ENCODE measurements at places on chromosomes 12 and 14.
A peak's percentile ranks its signal among the peaks of the same experiment; 100 is the strongest.

DNA sequence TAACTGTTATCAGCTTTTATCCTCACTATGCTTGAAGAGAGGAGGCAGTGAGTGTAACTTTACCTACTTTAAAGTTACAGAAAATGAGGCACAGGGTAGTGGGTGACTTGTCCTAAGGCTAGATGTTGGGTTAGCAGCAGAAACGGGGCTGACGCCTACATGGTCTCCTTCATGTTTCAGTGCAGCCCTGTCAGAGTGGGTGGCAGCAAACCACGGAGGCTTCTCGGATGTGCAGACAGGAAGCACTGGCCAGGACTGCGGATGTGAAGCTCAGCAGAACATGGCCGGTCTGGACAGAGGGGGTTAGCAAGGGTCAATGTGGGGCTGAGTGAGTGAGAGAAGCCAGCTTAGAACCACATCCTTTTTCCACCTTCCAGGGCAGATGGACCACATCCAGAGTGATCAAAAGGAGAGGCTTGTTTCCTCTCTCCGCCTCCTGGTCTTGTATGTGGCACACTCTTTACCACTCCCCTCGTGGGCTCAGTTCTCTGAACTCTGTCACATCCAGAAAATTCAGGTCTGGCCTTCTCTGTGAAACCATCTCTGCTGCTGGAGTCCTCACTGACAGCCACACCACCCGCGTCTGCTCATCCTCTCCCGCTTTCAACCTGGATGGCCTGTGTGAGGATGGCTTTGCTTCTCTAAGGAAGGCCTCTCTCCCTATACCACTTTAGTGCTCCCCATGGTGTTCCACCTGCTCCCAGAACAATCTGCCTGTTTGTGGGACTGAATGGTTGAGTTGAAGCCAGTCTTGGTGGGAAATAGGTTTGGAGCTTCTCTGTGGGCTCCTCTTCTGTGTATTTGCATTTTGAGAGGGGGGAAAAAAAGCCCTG is 14.1 kb downstream of the SUSD6 start:
- peak; percentile 70 for DNase-seq

DNA sequence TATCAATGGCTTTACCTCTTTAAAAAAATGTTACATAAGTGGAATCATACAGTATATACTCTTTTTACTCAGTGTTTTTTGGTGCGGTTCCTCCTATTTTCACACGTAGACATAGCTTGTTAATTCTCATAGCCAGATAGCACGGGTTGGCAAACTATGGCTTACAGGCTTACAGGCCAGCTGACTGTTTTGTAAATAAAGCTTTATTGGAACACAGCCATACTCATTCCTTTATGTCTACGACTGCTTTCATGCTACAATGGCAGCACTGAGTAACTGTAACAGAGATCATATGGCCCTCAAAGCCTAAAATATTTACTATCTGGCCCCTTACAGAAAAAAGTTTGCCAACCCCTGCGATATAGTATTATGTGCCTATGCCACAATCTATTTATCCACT is 5.8 kb upstream of the DAAM1 start:
- DNase-seq: no peak

DNA sequence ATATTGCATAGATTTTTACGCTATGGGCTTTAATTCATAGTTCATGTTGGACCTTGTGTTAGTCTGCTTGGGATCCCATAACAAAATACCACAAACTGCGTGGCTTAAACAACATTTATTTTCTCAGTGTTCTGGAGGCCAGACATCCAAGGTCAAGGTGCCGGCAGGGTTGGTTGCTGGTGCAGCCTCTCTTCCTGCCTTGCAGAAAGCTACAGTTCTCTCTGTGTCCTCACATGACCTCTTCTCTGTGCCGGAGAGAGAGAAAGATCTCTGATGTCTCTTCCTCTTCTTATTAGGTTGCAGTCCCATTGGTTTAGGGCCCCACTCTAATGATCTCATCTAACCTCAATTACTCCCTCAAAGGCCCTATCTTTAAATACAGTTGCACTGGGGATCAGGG is 170.5 kb downstream of the IPO8 start:
- no peak for DNase-seq

DNA sequence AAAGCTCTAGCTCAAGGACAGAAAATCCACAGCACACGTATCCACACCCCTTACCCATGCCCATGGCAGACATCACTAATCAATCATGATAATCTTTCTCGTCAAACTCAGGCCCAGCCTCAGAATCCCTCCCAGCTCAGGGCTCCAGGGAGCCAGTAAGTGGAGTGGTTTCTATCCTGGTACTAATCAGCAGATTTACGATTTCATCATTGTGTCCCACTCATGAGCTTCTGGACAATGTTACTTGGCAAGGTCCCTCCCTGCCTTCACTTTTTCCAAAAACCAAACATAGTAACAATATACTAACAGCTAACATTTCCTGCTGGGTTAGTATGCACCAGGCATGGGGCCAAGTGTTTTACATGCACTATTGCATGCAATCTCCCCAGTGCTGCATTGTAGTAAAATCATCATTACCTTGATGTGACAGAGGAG is 45.8 kb upstream of the NCOR2 start:
- DNase-seq: no peak

DNA sequence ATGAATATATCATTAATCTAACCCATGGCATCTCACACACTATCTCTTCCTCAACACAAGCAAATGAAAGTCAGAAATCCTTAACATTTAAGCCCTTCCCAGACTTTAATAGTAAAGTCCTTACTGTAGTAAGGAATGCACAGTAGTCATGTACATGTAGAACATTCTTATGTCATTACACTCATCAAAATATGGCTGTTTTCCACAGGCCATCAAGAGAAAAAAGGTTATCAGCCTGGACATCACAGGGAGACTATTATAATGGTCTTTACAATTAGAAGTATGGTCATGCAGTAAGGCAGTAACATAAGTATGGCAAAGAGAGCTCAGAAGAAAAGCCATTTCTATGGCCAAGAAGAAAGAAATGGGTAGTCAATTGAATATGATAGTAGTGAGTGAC is 121.2 kb downstream of the SLC6A15 start:
- DNase-seq: no peak

DNA sequence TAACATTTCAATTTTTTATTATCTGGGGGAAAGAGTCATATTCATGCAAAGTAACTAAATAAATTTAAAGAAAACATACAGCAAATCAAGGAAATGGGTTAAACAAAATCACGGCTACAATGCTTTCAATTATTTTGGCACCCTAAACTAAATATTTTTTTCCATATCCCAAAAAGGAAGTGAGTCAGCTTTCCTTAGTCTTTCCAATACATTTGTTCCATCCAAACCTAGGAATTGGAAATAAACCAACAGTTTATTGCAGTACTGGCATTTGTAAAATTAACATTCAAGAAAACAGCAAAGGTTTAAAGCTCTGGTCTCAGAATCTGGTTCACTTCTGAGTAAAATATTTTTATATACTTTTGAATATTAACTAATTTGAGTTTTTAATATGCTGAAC is 89.2 kb downstream of the BCL2L14 start:
- no peak for DNase-seq

GRCh38 chr14:34331728-34332623 is 130.1 kb downstream of the SPTSSA start:
- peak; percentile 48 for DNase-seq

DNA sequence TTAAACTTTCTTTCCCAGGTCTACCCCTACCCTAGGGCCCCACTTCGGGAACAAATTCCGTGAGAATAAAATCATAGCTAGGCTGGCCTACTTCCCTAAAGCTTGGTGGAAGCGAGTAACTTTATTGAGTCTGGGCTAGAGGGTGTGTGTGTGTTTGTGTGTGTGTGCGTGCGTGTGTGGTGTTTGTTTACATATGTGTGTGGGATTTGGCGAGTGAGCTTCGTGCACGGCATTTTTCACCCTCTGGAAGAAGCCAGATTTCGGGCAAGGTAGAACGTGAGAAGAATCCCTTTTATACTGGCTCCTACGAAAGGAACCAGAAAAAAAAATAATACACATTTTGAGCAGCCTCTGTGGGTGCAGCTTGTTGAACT is 7.5 kb upstream of the LHX5 start:
- DNase-seq: no peak

GRCh38 chr12:45400991-45401390 is 185.1 kb downstream of the ANO6 start:
- no peak for DNase-seq

GRCh38 chr12:110754101-110754793 is 11.6 kb upstream of the PPP1CC start:
- no peak for DNase-seq

- peak; percentile 61 for DNase-seq
Measured at GRCh38 chr12:68175557-68176061, 16.1 kb upstream of the IFNG start.

GRCh38 chr12:123532808-123533649 is 490 bp downstream of the RILPL1 start:
- peak; percentile 16 for DNase-seq

DNA sequence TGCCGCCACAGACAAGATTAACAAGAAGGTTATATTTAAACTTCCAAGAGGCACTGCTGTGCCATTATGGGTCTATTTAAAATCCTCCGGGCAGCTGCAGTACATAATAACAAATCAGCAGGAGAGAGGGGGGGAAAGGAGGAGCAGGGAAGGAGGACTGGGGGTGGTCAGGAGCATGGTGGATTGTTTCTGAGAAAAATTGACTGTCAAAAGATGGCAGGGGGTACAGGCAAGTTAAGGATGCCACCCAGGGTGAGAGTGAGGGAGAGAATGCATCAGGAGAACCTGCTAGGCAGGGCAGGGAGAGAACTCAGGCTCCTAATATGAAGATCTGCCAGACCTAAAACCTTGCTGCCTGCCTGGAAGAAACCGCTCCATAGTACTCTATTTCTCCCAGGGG is 181.8 kb downstream of the GRIN2B start:
- no peak for DNase-seq

DNA sequence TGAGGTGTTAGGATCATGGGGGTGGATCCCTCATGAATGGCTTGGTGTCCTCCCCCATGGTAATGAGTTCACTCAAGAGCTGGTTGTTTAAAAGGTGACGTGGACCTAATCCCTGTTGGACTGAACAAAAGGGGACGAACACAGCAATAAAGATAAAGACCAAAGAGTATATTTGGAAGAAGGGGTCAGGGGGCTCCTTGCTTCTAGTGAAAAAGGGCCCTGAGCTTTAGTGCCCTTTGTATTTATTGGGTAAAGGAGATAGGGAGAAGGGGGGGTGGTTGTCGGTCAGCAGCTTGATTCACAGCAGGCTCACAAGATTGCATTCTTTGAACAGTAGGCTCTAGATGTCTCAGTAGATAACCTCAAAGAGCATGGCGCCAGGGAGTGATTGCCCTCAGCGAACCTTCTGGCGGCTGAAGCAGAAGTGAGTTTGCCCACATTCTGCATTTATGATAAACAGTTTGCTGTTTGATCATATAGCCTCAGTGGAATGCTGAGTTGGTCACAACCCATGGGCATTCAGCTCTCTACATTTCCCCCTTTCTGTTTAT is 25.9 kb upstream of the MAPKAPK5 start:
- no peak for DNase-seq

DNA sequence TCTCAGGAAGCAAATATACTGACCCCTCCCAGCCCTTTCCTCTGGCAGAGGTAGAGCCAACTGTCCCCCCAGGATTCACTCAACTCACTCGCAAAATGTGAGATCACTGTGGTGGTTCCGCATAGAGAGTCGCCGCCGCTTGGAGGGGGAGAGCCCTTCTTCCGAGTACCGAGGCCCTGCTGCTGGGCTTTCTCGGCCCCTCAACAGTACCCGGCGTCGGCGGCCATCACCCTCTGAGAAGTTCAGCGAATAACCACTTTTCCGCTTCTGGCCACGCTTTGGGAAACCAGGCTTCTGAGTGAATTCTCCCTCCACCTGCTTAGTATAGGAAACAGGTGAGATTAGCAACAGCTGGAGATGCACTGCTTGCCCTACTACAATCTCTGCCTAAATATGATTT is 31.1 kb downstream of the BAZ2A start:
- no peak for DNase-seq

DNA sequence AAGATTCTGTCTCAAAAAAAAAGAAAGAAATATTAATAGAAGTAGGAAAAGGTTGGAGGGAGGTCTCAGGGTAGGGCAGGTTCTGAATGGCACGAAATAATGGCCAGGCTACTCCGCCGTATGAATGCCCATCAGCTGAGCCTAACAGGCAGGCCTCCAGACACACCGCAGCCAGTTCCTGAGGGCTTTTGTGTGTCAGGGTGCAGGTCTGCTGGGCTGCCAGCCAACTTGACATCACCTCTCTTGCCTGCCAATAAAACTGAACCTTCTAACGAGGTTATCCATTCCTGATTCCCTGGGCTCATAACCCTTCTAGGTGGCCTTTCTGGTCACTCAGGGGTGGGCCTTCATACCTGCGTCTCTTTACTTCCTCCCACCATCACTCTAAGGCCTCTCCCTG is 3.0 kb downstream of the IFI27 start:
- no peak for DNase-seq

DNA sequence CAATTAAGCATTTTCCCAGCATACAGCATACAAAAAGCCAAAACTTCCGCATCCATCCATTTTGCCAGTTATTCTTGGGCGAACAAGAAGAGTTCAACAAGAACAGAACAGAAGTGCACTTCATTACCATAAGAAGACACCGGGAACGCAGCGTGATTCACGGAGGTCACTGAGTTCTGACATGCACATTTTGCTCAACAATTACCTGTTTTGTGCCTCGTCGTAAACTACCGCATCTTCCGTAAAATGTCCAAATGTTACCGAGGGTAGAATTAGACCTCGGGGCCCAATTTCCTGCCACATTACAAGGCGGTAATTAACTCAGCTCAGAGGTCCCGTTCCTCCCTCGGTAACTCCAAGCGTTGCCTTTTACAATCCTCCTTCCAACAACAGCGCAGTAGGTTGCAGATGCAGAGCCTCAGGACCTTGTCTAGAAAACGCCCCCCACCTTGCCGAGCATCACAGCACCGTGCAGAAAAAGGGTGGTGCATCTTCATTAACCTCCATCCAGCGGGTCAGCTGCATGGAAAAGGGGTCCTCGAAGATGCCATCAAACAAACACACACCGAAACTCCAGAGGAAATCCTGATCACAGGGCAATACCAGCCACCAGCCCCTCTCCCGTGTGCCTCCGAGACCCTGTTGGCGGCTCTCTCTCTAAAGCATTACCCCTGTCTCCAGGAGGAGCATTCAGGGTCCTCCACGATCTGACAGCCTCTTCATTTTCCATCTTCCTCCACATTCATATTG is 125.2 kb downstream of the BCL11B start:
- peak; percentile 2 for DNase-seq

DNA sequence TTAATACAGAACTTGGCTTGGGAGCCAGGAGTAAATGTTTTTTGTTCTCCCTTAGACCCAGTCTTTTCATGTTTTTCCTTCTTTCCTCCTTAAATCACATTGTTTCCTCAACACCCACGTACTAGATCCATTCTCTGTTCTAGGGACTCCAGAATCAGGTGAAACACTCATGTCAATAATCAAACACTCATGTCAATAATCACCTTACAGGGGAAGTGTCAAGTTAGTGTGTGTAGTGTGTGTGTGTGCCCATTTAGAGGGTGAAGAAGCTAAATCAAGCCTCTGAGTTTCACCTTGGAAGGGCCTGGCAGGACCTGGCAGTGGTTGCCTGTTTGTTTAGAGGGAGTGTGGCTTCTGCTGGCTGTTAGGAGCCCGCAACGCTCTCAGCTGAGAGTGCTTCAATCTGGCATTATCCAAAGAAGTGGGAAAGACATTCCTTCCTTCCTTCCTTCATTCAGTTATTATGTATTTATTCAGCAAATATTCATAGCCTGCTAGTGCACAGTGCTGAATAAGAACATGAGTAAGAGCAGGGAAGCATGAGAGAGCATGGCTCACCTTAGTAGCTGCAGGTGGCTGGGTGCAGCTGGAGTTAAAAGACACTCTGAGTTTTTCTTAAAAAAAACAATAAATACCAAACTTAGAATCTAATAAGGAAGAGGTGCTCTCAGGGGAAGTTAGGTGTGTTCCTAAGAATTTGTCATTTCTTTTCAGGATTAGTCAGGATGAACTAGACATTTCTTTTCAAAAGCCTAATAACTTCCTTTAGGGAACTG is 17.6 kb upstream of the EID3 start:
- no peak for DNase-seq

All from activated CD8-positive, alpha-beta memory T cell treated with anti-CD3 and anti-CD28 coated beads, Interleukin-2, amount 50 U/mL, for 4 hours (primary cell).